ENCODE measurements at places on chromosomes 16 and 17.

DNA sequence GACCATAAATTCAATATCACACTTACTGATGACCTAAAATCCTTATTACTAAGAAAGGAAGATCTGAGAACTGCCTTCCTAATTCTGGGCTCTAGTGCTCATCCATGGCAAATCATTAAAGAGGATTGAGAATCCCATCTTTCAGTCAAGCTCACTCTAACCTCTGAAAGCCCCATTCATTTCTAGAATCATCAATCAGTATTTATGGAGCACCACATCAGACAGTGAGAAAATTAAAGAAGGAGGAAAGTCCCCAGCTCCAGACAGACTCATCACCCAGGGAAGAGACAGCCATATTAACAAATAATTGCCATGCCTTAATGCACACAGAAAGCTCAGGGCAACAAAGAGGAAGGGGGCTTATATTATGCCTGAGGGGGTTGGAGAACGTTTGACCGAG is 256.1 kb upstream of the SOX9 start:
- H3K27me3 ChIP-seq = no peaks in the 10 kb centered on the region
- no peak overlapping the region for H3K4me3 ChIP-seq
- no peak for DNase-seq
- H3K4me1 ChIP-seq = no peaks in the 10 kb centered on the region
- no peaks in the 10 kb centered on the region for H3K36me3 ChIP-seq

DNA sequence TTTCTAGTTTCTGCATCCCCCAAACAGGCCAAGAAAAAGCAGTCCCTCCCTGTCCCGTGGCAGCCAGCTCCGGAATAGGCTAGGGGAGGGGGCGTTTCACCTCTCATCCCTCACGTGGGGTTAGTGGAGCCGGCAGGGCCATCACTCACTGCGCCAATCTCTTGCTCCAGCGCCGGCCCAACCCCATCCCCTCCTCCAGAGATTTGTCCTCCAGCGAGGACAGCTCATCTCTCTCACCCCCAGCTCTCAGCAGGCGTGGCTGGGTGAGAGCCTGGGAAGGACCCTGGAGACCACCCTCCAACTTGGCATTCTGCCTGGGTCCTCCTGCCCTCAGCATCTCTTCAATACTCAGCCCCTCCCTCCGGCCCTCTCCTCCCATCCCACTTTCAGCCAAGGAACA is 74.1 kb downstream of the TMEM132E start:
- H3K4me3 ChIP-seq = no peak overlapping the region
- H3K36me3 ChIP-seq = no peaks in the 10 kb centered on the region
- no peaks in the 10 kb centered on the region for H3K4me1 ChIP-seq
- no peak for DNase-seq
- H3K27ac ChIP-seq = no peak overlapping the region

- H3K36me3 ChIP-seq = no peaks in the 10 kb centered on the region
- H3K27ac ChIP-seq = no peak overlapping the region
- no peak overlapping the region for H3K4me3 ChIP-seq
- no peak for DNase-seq
- H3K27me3 ChIP-seq = no peaks in the 10 kb centered on the region
- peaks cover 3% of the 10 kb centered on the region for H3K4me1 ChIP-seq
Measured at GRCh38 chr16:5064915-5065314, 841 bp downstream of the C16orf89 start.

- peaks cover 43% of the 10 kb centered on the region for H3K27me3 ChIP-seq
- H3K36me3 ChIP-seq = no peaks in the 10 kb centered on the region
- H3K27ac ChIP-seq = no peak overlapping the region
- H3K4me3 ChIP-seq = peak overlapping the region; percentile 77
Measured at GRCh38 chr16:424623-425081, 797 bp upstream of the RAB11FIP3 start.

GRCh38 chr16:54493061-54493460 is 206.5 kb upstream of the IRX3 start:
- no peak overlapping the region for H3K27ac ChIP-seq
- H3K4me3 ChIP-seq = no peak overlapping the region
- no peak for DNase-seq

DNA sequence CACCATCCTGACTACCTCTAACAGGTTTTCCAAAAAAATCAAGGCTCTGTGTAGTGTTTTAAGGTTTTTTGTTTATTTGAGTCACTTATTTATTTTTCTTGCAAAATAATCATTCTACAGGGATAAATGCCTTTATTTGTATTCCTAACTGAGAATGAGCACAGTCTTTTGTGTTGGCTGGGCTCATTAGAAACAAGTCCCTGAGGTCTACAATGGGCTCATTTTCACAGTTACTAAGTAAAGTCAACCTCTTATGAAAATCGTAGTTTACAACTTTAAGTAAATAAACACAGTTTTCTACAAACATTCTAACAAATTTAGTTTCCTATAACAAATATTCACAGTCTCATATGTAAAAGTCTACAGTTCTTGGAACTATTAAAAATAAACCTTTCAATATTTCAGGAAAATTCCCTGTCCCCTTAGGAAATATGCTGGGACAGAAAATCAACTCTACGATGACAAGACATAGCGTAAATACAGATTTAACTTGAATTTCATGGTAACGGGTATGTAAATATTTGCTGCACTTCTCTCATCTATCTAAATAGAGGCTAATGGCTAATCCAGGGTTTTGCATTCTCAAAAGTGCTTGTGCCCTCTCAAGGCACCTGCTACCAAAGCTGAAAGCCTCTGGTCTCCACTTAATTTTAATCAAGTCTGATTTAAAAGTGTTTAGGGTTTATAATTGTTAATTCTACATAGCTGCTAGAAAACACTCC is 31.5 kb upstream of the CDH5 start:
- no peak for DNase-seq
- no peak overlapping the region for H3K27ac ChIP-seq
- no peaks in the 10 kb centered on the region for H3K4me1 ChIP-seq

GRCh38 chr16:87626905-87627304 is 24.6 kb downstream of the JPH3 start:
- H3K27ac ChIP-seq = no peak overlapping the region
- DNase-seq = no peak
- no peaks in the 10 kb centered on the region for H3K36me3 ChIP-seq
- H3K4me1 ChIP-seq = no peaks in the 10 kb centered on the region
- H3K27me3 ChIP-seq = no peaks in the 10 kb centered on the region

- H3K36me3 ChIP-seq = no peaks in the 10 kb centered on the region
- peak; percentile 39 for DNase-seq
- peaks cover 19% of the 10 kb centered on the region for H3K27me3 ChIP-seq
- 0 out of 2 replicates have a peak overlapping the region, but pooled peaks have one; percentile 66 for H3K27ac ChIP-seq
- peaks cover 28% of the 10 kb centered on the region for H3K4me1 ChIP-seq
Measured at GRCh38 chr17:63841350-63842172, 924 bp downstream of the SMARCD2 start.

DNA sequence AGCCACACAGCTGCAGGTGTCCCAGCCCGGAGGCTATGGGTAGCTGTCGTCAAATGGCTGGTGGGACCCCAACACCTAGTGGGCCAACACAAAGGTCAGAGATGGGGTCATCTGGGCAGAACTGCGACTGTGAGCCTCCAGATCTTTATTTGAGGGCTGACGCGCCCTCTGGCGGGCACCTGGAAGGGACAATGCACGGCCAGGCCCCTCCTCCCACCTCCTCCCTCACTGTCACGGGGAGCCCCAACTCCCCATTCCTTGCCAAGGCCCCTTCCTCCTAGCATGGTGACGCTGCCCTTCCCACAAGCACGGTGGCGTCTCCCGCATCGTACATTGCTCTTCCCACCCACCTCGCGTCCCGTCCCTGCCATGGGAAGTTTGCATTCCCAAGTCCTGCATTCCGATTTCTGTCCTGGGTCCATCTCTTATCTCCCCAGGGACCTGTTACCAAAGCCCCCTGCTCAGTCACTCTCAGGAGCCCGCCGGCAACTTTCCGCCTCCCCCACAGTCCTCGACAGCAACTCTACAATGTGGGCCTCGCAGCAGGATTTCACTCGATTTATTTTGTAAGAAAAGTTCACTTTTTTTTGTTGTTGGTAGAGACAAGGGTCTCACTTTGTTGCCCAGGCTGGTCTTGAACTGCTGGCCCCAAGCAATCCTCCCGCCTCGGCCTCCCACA is 1.0 kb downstream of the TLE7 start:
- no peak overlapping the region for H3K4me3 ChIP-seq
- DNase-seq = peak; percentile 77
- H3K36me3 ChIP-seq = no peaks in the 10 kb centered on the region
- no peaks in the 10 kb centered on the region for H3K4me1 ChIP-seq
- no peak overlapping the region for H3K27ac ChIP-seq
- no peaks in the 10 kb centered on the region for H3K27me3 ChIP-seq

GRCh38 chr17:44408786-44409185 is 19.3 kb upstream of the ITGA2B start:
- no peak overlapping the region for H3K27ac ChIP-seq
- DNase-seq = no peak
- H3K27me3 ChIP-seq = no peaks in the 10 kb centered on the region

GRCh38 chr17:68394608-68395331 is 62.5 kb downstream of the WIPI1 start:
- H3K27me3 ChIP-seq = no peaks in the 10 kb centered on the region
- H3K4me3 ChIP-seq = no peak overlapping the region
- no peaks in the 10 kb centered on the region for H3K36me3 ChIP-seq
- DNase-seq = no peak

- H3K36me3 ChIP-seq = no peaks in the 10 kb centered on the region
- peak; percentile 66 for DNase-seq
- H3K4me1 ChIP-seq = no peaks in the 10 kb centered on the region
- H3K27ac ChIP-seq = no peak overlapping the region
- H3K27me3 ChIP-seq = no peaks in the 10 kb centered on the region
Measured at GRCh38 chr17:74369221-74369620, 1.9 kb downstream of the GPR142 start.

- H3K27me3 ChIP-seq = no peaks in the 10 kb centered on the region
- H3K27ac ChIP-seq = no peak overlapping the region
- H3K36me3 ChIP-seq = peaks cover 71% of the 10 kb centered on the region
- peak; percentile 46 for DNase-seq
- H3K4me3 ChIP-seq = no peak overlapping the region
- peaks cover 19% of the 10 kb centered on the region for H3K4me1 ChIP-seq
Measured at GRCh38 chr16:70529051-70529777, 5.6 kb downstream of the SF3B3 start.

GRCh38 chr16:75065521-75066149 is 50.9 kb downstream of the LDHD start:
- peaks cover 23% of the 10 kb centered on the region for H3K4me1 ChIP-seq
- no peak overlapping the region for H3K4me3 ChIP-seq
- H3K36me3 ChIP-seq = no peaks in the 10 kb centered on the region
- no peak overlapping the region for H3K27ac ChIP-seq
- DNase-seq = no peak

DNA sequence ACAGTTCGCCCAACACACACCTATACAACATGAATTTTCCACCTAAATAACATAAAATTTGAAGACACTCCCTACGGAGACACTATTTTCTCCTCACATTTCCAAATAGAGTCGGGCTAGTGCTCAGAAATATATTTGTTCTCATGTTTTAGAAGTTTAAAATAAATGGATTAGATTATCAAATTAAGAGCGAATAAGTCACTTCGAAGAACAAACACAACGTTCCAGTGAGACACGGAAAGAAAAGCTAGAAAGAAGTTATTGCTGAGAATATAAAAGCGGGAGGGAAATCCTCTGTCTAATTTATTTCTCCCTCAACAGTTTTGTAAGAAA is 2.0 kb upstream of the HS3ST3B1 start:
- H3K36me3 ChIP-seq = no peaks in the 10 kb centered on the region
- H3K4me3 ChIP-seq = peak overlapping the region; percentile 61
- peaks cover 92% of the 10 kb centered on the region for H3K27me3 ChIP-seq
- H3K4me1 ChIP-seq = peaks cover 34% of the 10 kb centered on the region

DNA sequence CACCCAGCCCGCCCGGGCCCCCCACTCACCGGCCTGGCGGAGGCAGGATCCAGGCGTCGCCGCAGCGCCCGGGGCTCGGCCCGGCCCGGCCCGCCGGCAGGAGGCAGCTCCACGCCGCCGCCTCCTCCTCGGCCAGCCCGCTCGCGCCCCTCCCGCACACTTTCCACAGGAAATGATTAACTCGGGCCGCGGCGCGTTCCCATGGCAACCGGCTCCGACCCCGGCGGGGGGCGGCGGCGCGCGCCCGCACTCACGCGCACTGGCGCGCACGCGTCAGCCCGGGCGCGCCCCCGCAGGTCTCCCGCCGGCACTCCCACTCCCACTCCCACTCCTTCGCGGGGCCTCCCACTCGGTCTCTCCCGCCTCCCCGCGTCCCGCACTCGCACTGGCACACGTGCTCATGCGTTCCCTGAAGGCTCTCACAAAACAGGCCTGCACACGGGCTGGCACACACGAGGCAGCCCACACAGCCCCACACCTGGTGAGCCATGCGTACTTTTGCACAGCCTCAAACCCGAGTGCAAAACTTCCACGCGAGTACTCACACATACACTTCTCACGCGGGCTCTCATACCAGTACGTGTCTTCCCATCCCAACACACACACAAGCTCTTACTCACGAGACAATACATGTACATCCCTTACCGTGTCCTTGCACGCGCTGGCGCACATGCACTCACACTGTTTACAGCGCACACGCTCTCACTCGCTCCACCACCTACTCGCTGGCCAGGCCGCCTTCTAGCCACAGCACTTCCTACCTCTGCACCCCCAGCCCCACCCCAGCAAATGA is at the start of gene KIFC3:
TSS of gene KIFC3 (minus strand) at position 151 of the 793 bp plus-strand sequence. CDS start 4,248 bp downstream, outside the sequence.
- H3K4me3 ChIP-seq = peak within 1 kb of the TSS; percentile 70
- DNase-seq = peak; percentile 64
- H3K4me1 ChIP-seq = peaks cover 40% of the 10 kb centered on the region
- no peak within 1 kb of the TSS for H3K27ac ChIP-seq
- peaks cover 12% of the 10 kb centered on the region for H3K27me3 ChIP-seq
- no peaks in the 10 kb centered on the region for H3K36me3 ChIP-seq

Measured in GM23338 (cell line).